ENCODE measurements at places on chromosomes 16 and 17. TPM values are rescaled to one million over a fixed set of nuclear protein-coding genes. Genes with fewer than 3 reads are reported as not detected.

The MYH11 gene
- 0.17 TPM for total RNA-seq

The HSPB9 gene
- total RNA-seq = not detected

The SPATA22 gene
- total RNA-seq = not detected

The KRT13 gene
- not detected for total RNA-seq
